ENCODE measurements at places on chromosomes 5 and 9. TPM values are rescaled to one million over a fixed set of nuclear protein-coding genes. Genes with fewer than 3 reads are reported as not detected.

MORN5 gene
- 7.7 TPM for total RNA-seq

- no peaks in the 10 kb centered on the region for H3K36me3 ChIP-seq
- H3K27me3 ChIP-seq = no peaks in the 10 kb centered on the region
- H3K4me1 ChIP-seq = peaks cover 2% of the 10 kb centered on the region
- H3K27ac ChIP-seq = no peak overlapping the region
These were observed 6.1 kb downstream of the SLCO4C1 start for GRCh38 chr5:102290004-102290403.

LRRTM2 gene
- 0.30 TPM for total RNA-seq

DNA sequence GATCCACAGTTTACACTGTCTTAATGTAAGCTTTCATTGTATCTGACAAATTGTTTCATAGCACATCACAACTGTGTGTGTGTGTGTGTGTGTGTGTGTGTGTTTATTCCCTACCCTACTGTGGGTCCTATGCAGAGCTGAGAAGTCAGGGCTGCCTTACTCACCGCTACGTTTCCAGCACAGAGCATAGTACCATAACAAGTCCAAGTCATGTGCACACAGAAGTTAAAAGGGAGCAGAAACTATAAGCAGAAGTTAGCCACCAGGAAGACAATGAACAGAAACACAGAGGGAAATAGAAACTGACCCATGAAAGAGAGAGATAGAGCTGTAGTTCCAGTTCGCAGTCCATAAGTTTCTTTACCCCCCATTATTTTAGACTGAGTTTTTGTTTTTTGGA is 38.2 kb upstream of the DMXL1 start:
- no peaks in the 10 kb centered on the region for H3K36me3 ChIP-seq
- no peak overlapping the region for H3K4me3 ChIP-seq
- H3K27ac ChIP-seq = no peak overlapping the region
- no peaks in the 10 kb centered on the region for H3K4me1 ChIP-seq
- no peaks in the 10 kb centered on the region for H3K27me3 ChIP-seq
- no peak for DNase-seq

MAN2A1 gene
- total RNA-seq = 42.9 TPM

DNA sequence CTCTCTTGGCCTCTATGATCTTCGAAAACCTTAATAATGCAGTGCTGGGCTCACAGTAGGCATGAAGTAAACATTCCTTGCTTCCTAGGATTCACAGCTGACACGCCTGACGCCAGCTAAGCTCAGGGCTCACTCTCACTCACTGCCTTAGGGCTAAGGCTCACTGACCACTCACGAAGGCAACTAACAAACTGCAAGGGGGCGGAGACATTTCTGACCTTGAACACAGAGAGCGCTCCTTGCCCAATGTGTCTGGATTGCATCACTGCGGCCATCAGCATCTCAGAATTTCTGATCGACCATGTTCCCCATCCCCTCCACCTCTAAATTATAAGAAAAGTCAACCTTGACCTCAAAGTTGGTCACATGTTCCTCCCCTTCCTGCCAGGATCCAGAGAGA is 372.6 kb downstream of the EBF1 start:
- H3K27ac ChIP-seq = no peak overlapping the region
- DNase-seq = no peak
- H3K36me3 ChIP-seq = no peaks in the 10 kb centered on the region
- no peak overlapping the region for H3K4me3 ChIP-seq
- H3K27me3 ChIP-seq = no peaks in the 10 kb centered on the region
- peaks cover 9% of the 10 kb centered on the region for H3K4me1 ChIP-seq

PCDHGA3 gene
- total RNA-seq = 1.8 TPM

DNA sequence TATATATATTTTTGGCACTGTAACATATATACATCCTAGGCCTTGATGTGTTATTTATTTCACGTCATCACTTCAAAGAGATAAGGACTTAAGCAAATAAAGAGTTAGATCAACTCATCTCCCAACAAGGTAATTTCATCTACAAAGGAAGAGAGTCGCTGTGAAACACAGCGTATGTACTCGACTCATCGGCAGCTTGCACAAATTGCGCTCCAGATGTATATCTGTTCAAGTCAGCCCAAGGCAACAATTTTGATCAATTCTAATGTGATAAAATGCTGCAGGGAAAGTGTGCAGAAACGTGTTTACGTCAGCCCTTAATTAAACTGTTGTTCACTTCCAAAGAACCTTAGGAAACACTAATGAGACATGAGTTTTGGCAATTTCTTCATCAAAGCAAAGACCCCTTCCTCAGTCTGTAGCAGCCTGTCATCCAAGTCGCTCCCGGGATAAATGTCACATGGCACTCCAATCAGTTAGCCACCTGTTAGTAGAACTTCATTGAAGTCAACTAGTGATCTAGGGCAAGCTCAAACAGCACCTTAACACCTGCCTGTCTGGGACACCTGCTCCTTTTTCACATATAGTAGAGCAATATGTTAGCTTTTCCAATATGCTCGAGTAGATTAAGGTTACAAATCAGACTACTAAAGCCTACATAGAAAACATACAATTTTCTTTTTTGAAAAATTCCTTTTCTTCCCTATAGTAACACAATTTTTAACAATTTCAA is 182.4 kb downstream of the NFIB start:
- no peak overlapping the region for H3K4me3 ChIP-seq
- H3K36me3 ChIP-seq = no peaks in the 10 kb centered on the region
- H3K4me1 ChIP-seq = no peaks in the 10 kb centered on the region
- no peaks in the 10 kb centered on the region for H3K27me3 ChIP-seq
- no peak overlapping the region for H3K27ac ChIP-seq
- no peak for DNase-seq

DNA sequence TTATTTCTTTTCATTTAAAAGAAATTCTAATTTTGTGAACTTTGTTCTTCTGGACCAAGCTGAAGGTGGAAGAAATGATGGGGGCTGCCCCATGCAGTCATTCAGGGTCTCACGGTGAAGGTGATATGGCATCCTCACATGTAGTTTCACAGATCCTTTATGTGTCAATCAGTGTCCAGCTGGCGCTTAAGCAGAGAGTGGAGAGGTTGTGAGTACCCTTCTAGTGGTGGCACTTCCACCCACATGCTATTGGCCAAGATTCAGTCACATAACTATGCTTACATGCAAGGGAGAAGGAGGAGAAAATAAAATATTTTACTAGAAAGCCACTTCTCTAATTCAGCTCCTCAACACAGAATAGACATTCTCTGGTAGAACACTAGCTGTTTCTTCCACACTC is 34.7 kb downstream of the PLPPR1 start:
- DNase-seq = no peak
- H3K4me1 ChIP-seq = no peaks in the 10 kb centered on the region
- H3K4me3 ChIP-seq = no peak overlapping the region
- H3K27me3 ChIP-seq = no peaks in the 10 kb centered on the region
- H3K27ac ChIP-seq = no peak overlapping the region
- no peaks in the 10 kb centered on the region for H3K36me3 ChIP-seq

DNA sequence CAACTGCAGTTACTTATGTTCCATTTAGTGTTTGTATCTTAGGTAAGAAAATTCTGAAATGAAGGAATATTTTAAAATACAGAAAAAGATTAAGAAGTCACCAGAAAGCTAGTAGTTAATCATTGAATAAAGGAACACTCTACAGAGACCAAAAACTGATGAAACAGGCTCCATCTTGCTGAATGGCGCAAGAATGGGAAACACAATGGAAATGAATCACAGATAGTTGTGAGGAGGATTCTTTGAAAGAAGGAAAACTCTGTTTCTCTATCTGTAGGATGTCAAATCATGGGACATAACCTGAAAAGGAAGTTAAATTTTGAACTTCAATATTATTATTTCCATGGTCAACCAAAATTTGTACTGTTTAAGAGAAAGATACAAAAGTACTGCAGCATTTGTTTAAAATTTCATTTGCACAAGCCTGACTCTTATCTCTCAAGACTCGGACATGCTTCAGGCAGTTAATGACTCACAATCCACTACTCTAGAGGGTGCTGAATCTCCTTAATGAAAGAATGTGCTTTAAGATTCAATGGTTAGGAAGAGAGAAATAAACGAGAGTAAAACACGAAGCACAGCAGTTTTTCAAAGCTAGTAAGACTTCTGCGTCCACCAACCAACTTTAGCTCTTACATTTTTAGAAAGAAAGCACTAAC is 1064.4 kb upstream of the DMAC1 start:
- H3K4me3 ChIP-seq = no peak overlapping the region
- no peaks in the 10 kb centered on the region for H3K4me1 ChIP-seq
- no peak overlapping the region for H3K27ac ChIP-seq
- no peaks in the 10 kb centered on the region for H3K36me3 ChIP-seq
- H3K27me3 ChIP-seq = no peaks in the 10 kb centered on the region

SPACA9 gene
- 13.9 TPM for total RNA-seq

DNA sequence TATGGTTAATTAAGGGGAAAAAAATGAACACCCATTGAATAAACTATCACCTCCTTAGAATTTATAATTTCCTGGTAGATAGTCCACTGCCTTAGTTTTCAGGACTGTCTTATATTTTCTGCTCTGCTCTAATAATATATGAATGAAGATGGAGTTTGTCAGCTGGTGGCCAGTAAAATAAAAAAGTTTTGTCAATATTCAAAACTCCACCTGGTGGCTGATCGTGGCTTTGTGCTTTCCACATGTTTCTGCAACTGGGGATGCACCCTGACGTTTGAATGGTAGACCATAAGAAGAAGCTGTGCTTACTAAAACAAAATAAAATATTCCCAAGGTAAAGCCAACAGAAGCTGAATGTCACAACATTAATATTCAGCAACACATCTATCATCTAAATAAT is 286.6 kb upstream of the IZUMO3 start:
- H3K27me3 ChIP-seq = no peaks in the 10 kb centered on the region
- H3K36me3 ChIP-seq = no peaks in the 10 kb centered on the region
- no peaks in the 10 kb centered on the region for H3K4me1 ChIP-seq
- no peak for DNase-seq

GRCh38 chr9:92911511-92912475 is 34.0 kb upstream of the ZNF484 start:
- DNase-seq = no peak
- H3K4me1 ChIP-seq = peaks cover 11% of the 10 kb centered on the region
- no peaks in the 10 kb centered on the region for H3K27me3 ChIP-seq
- no peaks in the 10 kb centered on the region for H3K36me3 ChIP-seq
- no peak overlapping the region for H3K4me3 ChIP-seq
- no peak overlapping the region for H3K27ac ChIP-seq

DNA sequence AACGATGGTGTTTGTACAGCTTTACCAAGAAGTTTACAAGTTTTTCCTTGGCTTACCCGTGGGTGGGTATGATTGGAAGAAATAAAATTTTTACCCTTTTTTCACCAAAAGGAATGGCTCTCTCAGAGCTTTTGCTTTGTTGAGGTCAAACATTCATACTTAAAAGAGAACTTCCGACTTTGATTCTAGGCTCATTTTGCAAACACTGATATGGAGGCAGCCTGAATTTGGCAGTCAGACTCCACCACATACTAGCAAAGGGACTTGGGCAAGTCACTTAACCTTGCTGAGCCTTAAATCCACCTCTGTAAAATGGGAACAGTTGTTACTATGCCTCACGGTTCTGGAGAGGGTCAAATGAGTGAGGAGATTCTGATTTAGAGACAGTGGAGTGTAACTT is 153.5 kb downstream of the PRKACG start:
- peaks cover 6% of the 10 kb centered on the region for H3K36me3 ChIP-seq
- no peaks in the 10 kb centered on the region for H3K4me1 ChIP-seq
- no peak overlapping the region for H3K27ac ChIP-seq

HSPB3 gene
- not detected for total RNA-seq

POMT1 gene
- total RNA-seq = 25.9 TPM

RPS14 gene
- total RNA-seq = 1,651 TPM

- no peak for DNase-seq
- H3K36me3 ChIP-seq = no peaks in the 10 kb centered on the region
- H3K4me1 ChIP-seq = no peaks in the 10 kb centered on the region
- H3K4me3 ChIP-seq = no peak overlapping the region
- no peak overlapping the region for H3K27ac ChIP-seq
These were observed 155.0 kb downstream of the TLE1 start for GRCh38 chr9:81534138-81534875.

PRXL2C gene
- 28.0 TPM for total RNA-seq

ADGRV1 gene
- 49.7 TPM for total RNA-seq

HAVCR2 gene
- total RNA-seq = 33.8 TPM

DNA sequence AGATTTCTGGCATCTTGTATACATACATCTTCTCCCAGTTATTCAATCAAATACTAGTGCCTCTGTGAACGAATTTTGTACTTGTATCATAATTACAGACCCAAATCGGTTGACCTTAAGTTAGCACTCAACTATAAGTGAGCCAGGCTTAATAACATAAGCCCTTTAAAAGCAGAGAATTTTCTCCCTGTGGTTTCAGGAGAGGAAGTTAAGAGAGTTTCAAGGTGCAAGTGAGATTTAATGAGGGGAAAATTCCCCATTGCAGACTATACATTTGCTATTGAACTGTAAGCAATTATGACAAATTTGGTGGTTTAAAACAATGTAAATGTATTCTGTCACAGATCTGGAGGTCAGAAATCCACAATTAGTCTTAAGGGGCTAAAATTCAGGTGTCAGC is 261.9 kb upstream of the NREP start:
- no peak overlapping the region for H3K4me3 ChIP-seq
- no peak overlapping the region for H3K27ac ChIP-seq
- no peak for DNase-seq
- H3K27me3 ChIP-seq = no peaks in the 10 kb centered on the region
- no peaks in the 10 kb centered on the region for H3K4me1 ChIP-seq

DNA sequence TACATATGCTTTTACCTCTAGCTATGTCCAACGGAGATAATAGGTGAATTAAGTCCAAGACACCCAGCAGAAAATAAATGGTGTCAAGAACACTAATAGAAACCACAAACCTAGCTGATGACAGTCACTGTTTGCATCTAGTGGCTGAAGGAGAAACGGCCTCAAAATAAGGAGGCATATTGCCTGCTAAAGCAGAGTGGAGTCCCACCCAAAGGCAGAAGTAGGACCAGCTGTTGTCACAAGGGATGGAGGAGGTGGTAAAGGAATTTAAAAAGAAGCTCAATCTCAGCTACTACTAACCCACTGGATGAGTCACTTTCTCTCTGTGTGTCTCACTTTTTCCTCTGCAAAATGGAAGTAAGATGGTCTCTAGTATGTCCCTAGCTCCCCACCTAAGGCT is 224.3 kb downstream of the GRIA1 start:
- DNase-seq = no peak
- H3K27me3 ChIP-seq = no peaks in the 10 kb centered on the region
- H3K27ac ChIP-seq = no peak overlapping the region
- no peaks in the 10 kb centered on the region for H3K4me1 ChIP-seq

DNA sequence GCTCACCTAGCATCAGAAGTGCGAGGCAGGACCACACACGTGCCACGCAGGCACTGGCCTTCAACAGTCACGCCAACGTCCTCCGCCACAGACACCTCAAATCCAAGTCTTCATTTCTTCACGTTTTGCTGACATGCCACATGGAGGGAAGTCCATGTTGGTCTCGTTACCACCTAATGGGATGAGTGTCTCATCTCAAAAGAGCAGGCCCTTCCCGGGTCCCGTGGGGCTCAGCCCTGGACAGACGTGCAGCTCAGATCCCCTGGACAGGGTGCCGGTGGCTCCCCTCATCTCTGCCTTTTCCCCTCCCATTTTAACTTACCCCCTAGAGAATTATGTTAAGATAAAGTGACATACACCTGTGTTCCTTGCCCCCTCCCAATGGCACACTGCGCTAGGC is 76.8 kb downstream of the MRPL36 start:
- H3K36me3 ChIP-seq = no peaks in the 10 kb centered on the region
- no peak overlapping the region for H3K27ac ChIP-seq
- peaks cover 11% of the 10 kb centered on the region for H3K27me3 ChIP-seq
- DNase-seq = no peak
- H3K4me3 ChIP-seq = no peak overlapping the region

SPATA6L gene
- 16.3 TPM for total RNA-seq
